ENCODE measurements at places on chromosomes 2 and 18.
A peak's percentile ranks its signal among the peaks of the same experiment; 100 is the strongest.

DNA sequence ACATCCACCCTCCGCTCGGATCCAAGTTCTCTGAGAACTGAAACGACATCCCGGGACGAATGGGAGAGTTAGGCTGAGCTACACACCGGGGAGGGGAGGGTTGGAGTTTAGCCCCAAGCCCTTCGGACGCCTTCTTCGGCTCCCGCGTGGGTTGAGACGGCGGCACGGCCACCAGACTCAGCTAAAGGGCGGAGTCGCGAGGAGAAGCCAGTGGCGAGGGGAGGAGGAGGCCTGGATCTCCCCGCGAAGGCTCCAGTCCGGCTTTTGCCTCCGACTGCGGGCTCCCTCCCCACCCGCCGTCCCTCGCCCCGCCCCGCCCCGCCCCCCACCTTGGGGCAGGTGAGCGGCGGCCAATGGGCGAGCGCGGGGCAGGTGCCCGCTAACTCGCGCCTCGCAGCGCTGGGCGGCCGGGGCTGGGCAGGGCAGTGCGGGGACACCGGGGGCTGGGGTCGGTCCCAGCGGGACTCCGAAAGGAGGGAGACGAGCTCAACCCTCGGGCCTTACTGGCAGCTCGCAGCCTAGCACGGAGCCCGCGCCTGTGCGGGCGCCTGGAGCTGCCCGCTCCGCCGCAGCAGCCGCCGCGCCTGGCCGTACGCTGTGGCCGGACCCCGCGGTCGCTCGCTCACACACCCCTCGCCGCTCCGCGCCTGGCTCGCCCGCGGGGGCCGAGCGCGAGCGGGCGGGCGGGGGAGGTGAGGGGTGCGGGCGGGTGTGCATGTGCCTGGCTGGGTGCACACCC is at the start of gene EMX1:
TSS of gene EMX1 (plus strand) at position 382 of the 739 bp plus-strand sequence. CDS start at position 716, 334 bp downstream.
- DNase-seq: peak; percentile 67

DNA sequence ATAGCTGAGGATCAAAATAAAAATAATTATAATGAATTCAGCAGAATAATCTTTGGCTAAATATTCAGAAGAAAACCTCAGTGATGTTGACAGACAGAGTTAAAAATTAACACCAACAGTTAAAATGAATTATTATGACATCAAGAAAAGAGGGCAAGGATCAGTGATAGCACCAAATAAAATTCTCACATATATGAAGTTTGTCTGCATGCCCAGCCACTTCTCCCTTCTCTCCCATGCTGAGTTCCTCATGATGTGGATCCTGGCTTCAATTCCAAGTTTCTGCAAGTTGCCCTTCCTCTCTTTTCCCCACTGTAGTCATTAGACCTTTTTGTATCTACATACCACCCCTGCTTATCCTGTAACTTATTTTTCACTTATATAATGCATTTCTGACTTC is 6.8 kb downstream of the STRADB start:
- no peak for DNase-seq

- no peak for DNase-seq
These were observed 39.2 kb upstream of the ZNF385B start for GRCh38 chr2:179900655-179901054.

DNA sequence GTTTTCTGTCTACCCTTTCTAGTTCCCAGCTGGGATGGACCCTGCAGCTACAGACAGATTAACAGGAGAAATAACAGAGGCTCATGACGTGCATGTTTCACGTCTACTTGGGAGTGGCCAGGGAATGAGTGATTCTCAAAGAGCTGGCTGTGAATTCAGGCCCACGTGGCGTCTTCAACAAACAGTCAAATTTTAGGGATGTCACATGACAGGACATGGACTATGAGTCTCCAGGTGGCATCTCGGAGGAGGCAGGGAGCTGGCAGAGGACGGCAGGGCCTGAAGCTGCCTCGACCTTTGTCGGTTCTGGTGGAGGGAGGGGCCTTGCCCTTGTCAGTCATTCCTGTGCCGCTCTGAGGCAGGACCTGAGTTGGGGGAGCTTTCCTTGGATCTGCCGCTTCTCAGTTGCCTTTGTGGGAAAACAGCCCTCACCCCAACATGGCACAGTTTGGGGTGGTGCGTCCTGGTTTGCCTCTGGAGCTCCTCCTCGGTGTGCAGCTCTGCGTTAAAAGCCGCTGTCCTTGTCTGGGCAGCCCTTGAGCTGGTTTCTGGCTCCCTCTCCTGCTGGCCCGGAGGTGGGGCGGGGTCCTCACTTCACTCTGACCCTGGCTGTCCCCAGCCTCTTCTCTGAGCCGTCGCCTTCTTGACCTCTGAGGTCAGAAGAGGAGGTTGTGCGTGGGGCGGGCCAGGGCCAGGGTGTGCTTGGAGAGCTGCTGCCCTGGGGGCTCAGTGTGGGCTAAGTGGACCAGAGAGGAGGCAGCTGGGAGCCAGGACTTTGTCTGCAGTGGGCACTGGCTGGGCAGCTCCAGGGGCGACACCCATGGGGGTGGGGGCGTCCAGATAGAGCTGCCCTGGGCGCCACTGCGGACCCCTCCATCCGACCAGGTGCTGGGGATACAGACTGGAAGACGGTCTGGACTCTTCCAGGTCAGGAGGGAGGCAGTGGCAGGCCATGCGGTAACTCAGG is 12.1 kb upstream of the GAL3ST2 start:
- DNase-seq: no peak

DNA sequence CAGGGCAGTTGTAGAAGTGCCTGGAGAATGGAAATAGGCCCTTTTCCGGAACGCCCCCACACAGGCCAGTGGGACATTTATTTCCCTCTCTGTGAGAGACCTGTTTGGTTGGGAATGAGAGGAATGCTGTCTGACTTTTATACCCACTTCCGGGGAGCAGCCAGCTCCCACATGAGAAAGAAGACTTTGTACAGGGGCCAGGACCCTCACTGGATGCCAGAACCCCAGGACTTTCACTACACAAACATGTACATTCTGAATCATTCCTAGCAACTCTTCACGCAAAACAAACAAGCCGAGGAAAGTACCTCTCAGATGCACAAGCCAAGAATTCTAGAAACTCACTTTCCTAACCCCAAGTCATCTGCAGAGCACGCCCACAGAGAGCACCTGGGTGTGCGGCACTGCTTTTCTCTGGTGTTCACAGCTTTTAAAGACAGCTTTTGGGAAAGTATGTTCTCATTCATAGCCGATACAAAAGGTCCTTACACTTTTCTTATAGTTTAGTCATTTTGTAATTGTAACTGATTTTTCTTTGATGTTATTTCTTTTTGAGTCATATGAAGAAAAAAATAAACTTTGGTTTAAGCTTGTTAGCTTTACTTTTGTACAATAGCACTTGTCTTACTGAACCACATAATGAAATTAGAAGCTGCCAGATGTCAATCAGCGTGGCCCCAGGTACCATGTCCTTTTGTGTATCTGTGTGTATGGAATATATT is 856.1 kb upstream of the ID2 start:
- peak; percentile 62 for DNase-seq

DNA sequence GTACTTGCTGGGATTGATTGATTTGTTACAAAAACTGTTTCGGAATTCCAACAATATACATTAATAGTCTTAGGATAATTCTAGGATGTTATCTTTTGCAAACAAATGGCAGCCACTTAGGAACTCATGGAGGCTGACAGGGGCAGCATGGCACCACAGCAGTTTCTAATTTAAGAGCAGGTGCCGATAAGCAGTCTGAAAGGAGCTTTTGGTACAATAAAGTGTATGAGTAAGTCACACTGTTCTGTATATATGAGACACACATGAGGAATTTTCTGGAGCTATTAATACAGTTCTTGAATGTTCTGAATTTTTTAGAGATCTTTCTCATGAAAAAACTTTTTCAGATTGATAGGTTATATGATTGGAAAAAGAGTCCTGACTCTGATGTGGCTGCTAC is 52.2 kb downstream of the EIF5B start:
- no peak for DNase-seq

DNA sequence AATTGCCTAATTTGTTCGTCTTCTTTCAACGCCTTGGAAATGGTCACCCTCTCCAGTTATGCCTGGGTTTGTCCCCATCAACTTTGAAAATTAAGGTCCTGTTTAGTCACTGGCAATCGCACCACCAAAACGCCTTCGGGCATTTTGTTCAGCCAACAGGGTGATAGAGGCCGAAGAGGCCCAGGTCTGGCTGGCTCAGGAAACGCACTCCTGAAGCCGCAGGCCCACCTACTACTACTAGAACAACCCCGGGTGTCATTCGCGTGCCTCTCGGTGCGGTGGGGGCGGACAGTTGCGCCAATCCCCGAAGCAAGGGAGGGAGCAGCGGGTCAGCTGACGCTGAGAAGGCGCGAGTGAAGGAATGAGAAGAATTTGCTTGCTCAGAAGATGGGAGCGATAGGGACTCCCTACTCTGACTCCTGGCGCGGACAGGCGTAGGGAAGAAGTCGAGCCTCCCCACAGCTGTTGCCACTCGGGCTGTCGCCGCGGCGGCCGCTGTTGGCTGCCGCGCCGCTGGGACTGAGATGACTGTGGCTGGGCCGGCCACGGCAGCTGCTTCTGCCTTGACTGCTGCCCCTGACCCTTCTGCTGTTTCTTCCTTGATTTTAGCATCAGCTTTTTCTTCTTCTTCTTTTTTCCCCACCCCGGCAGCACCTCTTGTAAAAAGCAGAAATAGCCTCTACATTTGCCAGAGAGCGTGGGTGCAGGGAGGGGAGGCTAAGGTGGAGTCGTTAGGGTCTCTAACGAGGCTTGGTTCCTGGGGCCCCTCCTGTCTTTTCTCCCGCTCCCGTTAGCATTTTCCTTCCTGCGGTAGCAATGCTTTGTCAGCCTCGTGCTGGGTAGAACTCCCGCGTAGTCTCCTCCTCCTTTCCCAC is 387.6 kb downstream of the FIGN start:
- no peak for DNase-seq

DNA sequence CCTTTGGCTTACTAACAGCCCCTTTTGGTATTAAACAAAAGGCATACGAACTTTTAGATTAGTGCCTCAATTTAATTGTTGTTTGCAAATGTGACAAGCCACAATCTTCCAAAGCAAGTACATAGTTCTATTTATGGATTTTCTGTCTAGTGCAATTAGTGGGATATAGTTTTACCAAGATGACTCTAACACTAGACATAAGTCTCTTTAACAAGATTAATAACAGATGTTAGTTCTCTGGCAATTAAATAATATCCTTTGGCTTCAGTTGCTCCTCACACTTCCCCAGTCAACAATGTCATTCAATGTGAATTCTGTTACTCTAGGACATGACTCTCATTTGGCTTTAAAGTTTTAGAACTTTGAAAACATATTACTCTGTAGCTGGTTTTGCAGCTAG is 16.7 kb upstream of the MC4R start:
- no peak for DNase-seq

DNA sequence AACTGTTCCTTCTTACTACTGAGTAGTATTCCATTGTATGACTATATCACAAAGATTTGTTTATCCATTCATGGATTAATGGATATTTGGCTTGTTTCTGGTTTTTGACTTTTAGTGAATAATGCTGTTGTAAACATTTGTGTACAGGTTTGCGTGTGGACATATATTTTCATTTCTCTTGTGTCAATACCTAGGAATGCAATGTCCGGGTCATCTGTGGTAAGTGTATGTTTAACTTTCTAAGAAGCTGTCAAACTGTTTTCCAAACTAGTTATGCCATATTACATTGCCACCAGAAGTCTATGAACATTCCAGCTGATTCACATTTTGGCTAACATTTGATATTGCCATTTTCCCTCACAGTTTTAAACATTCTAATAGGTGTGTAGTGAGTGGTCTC is 29.1 kb upstream of the SLC16A14 start:
- no peak for DNase-seq

DNA sequence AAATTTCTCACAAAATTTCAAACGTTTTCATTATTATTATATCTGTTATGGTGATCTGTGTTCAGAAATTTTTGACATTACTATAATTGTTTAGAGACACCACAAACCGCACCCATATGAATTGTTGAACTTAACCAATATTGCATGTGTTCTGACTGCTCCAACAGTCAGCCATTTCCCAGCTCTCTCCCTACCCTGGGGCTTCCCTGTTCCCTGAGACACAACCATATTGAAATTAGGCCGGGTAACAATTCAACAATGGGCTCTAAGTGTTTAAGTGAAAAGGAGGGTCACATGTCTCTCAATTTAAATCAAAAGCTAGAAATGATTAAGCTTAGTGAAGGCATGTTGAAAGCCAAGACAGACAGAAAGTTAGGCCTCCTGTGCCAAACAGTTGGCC is 424.0 kb downstream of the DSC3 start:
- DNase-seq: no peak

Data from stimulated activated CD4-positive, alpha-beta T cell treated with anti-CD3 and anti-CD28 coated beads, Interleukin-2, amount 100 ng/mL, for 24 hours (primary cell).